ENCODE measurements at places on chromosomes 2 and 18. TPM values are rescaled to one million over a fixed set of nuclear protein-coding genes. Genes with fewer than 3 reads are reported as not detected.

Gene ABHD1
- total RNA-seq, result 1.6 TPM

Gene TMEM163
- 0.31 TPM for total RNA-seq

Gene MAP2
- 8.1 TPM for total RNA-seq

DNA sequence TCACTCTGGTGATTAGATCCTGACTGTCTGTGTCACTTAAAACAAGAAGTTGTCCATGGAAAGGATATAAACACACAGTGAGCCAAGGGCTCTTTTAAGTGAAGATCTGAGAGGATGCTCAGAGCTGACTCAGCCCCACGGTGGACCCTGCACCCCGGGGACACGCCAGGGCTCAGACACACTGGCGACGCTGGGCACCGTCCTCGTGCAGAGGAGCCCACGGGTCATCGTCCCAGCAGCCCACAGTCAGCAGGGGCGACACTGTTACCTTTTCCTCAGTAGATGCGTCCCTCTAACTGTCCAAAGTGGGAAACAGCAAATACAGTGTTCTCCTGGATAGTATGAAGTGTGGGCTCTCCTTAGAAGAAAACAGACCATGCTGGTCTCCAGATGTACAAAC, 225.6 kb downstream of the HDAC4 start:
- no peaks in the 10 kb centered on the region for H3K4me1 ChIP-seq
- H3K4me3 ChIP-seq, result no peak overlapping the region
- H3K36me3 ChIP-seq, result peaks cover 21% of the 10 kb centered on the region
- H3K27me3 ChIP-seq, result no peaks in the 10 kb centered on the region

DNA sequence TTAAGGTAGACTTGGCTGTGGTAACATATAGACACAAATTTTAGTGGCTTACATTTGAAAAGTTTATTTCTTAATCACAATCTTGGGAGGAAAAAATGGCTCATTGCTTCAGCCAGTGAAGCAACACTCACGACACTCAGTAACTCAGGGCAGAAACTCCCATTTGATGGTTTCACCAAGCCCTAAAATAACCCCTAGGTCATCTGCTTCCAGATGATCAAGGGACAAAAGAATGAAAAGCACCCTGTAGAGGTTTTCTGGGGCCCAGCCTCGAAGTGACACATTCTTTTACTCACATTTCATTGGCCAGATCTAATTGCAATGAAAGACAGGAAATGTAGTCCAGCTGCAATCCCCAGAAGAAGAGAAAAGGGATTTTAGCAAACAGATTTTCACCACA, 275.9 kb downstream of the TMX3 start:
- H3K4me3 ChIP-seq, result no peak overlapping the region
- H3K36me3 ChIP-seq, result no peaks in the 10 kb centered on the region
- peak overlapping the region; percentile 64 for H3K27ac ChIP-seq
- no peaks in the 10 kb centered on the region for H3K27me3 ChIP-seq
- DNase-seq, result peak; percentile 27

All from heart left ventricle (tissue), 16 donors.